ENCODE measurements at places on chromosomes 1 and 21.

DNA sequence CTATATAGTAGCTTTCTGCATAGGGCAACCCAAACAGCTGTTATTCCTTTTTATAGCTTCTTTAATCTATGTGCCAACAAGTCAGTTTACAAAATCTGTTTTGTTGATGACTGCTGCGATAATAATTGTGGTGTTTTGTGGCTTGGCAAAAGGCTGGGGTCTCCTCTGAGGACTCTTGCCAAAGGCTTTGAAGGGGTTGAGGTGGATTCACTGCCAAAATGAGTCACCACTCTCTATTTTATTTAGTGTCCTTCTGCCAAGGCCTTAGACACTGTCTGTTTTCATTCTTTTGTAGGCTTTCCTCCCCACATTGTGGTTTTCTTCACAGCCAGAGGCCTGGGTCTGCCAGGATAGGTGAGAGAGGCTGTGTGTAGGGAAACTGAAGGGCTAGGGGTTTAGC, 161.8 kb downstream of the NFIA start:
- DNase-seq = peak; percentile 43

DNA sequence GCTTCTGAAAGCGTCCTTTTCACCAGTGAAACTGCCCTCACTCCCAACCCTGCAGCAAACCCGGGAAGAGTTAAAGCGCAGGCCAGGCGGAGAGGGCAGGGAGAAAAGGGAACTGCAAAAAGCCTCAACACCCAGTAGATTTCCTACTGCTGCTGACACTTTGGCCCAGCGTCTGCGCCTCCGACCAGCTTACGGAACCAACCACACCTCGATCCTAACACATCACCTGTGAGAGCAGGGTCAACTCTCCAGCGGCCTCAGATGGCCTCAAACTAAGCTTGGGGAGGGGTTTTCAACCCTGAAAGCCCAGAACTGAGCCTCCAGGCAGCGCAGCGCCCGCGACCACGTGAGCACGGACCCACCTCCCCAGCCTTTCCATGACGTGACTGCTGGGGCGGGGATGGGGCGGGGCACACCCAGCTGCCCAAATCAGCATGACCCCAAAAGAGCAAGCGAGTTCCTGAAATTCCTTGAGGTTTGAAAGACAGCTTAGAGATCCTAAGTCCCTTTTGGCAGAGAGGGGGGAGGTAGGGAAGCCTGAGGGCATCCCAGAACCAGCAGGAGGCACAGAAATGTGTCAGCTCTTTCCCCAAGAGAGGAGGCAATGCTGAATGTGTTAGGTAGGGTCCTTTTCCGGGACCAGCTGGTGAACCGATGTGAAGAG, 59.1 kb downstream of the ITPKB start:
- no peak for DNase-seq

DNA sequence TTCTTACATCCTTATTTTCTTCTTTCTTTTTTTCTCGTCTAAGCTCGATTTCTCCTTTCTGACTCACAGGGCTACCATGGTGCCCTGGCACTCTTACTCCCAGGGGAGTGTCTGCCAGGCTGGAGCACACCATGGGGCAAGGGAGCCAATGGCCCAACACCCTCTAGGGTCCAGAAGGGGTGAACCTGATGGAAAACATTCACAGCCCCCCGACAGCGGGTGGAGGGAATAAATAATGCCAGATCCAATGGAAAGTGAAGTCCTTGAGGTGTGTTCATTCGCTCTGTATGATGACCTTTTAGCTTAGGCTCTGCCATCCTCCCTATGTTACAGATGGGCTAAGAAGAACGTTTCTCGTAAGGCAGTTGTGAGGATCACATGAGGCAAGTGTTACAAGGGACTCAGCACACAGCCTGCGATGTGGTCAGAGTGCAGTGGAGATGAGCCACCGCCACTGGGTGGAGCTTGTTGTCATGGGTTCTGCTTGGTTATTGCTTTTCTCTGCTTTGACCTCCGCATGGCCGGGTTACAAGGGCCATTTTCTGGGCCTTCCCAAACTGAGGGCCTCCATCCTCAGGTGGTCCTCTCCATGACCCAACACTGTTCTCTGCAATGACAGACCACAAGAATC, 3.5 kb upstream of the FCMR start:
- no peak for DNase-seq

GRCh38 chr1:202154766-202155477, 5.5 kb downstream of the PTPN7 start:
- peak; percentile 71 for DNase-seq

- peak; percentile 67 for DNase-seq
Measured at GRCh38 chr1:205976708-205977401, 26.3 kb downstream of the RAB7B start.

DNA sequence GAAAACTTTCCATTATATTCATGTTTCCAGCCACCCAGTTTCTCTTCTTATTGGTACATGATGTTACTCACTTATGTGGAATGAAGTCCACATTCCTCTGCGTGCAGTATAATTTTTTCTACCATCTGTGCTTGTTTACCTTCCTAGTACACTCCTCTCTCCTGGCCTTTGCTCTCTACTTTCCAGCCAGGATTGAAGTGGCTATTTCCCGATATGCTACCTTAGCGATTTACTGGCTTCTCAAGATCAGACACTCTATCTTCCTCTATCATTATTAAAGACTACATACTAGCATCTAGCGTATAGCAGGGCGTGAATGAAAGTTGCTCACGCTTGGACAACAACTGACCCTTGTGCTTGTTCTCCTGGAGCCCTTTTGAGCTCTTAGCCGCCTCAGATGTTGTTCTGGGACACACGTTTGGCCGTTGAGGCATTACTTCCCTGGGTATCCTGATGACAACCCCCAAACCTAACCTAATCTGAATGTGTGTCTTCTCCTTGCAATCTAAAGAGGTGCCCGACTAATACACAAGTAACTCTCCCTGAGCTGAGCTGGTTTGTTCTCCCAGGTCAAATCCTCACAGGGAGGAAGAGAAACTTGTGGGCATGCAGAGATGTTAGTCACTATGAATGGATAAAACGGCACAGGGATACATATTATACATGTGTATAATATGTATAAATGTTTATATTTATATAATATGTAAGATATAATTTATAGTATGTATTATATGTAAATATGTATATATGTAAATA, 13.4 kb upstream of the MTARC2 start:
- DNase-seq = peak; percentile 76

- peak; percentile 30 for DNase-seq
Measured at GRCh38 chr1:187839873-187840272, 1011.1 kb downstream of the PLA2G4A start.

GRCh38 chr1:90729504-90730242, 12.6 kb upstream of the BARHL2 start:
- no peak for DNase-seq

- DNase-seq = no peak
Measured at GRCh38 chr1:66752000-66752592, at the start of gene DYNLT5. Gene DYNLT5, plus strand, starts transcription at chr1:66752459. Its CDS starts 2,200 bp downstream, at chr1:66754659.

DNA sequence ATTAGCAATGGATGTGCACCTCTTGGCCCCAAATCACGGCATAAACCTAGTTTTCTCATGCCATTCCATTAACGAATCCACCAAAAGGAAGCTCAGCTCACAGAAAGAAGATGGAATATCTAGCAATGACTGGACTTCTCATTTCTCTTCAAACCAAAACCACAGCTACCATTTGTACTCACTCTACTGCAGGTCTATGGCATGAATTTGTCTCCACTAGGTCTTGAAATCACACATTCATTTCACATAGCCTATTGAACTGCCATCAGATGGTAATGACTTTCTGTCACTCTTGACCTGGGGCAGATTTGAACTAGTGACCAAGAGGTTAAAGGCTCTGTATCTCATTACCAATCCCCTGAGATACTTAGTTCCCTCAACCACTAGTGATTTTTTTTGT, 382.7 kb downstream of the DPYD start:
- DNase-seq = no peak

GRCh38 chr1:222310836-222311235, 237.1 kb downstream of the HHIPL2 start:
- DNase-seq = no peak

DNA sequence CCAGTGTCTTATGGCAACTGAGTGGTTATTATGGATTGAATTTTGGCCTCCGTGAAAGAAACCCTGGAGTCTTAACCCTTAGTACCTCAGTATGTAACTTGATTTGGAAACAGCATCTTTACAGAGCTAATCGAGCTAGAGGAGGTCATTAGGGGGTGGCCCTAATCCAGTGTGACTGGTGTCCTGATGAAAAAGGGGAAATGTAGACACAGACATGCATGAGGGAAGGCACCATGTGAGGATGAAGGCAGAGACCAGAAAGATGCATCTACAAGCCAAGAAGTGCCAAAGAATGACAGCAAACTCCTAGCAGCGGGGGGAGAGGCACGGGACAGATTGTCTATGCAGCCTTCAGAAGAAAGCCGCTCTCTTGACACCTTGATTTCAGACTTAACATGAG, 14.7 kb downstream of the DOP1B start:
- no peak for DNase-seq

GRCh38 chr21:14675774-14676530, 129.8 kb upstream of the SAMSN1 start:
- DNase-seq = no peak

DNA sequence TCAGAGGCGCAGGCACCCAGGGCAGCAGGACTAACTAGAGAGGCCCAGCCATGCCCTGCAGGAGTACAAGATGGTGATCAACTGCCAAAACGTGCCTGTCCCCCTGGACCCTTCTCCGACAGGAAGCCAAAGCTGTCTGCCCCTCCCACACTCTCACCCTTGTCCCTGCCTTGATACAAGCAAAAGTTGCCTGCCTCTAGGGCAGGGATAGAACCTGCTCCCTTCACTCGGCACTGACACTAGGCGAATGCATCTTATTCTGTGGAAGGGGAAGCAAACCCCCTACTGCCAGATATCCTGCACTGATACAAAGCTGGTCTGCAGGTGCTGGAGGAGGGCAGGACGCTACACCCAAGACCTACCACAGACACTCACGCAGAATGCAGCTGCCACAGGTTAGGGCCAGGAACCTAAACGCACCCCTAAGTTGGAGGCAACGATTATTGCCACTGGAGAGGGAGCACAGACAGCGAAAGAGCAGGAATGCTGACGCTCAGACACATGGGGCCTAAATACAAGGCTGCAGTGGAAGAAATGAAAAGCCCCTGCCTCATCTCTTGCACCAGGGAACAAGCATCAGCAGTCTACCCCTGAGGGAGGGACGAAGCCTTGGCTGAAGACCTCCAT, 3.7 kb downstream of the TARBP1 start:
- no peak for DNase-seq

DNA sequence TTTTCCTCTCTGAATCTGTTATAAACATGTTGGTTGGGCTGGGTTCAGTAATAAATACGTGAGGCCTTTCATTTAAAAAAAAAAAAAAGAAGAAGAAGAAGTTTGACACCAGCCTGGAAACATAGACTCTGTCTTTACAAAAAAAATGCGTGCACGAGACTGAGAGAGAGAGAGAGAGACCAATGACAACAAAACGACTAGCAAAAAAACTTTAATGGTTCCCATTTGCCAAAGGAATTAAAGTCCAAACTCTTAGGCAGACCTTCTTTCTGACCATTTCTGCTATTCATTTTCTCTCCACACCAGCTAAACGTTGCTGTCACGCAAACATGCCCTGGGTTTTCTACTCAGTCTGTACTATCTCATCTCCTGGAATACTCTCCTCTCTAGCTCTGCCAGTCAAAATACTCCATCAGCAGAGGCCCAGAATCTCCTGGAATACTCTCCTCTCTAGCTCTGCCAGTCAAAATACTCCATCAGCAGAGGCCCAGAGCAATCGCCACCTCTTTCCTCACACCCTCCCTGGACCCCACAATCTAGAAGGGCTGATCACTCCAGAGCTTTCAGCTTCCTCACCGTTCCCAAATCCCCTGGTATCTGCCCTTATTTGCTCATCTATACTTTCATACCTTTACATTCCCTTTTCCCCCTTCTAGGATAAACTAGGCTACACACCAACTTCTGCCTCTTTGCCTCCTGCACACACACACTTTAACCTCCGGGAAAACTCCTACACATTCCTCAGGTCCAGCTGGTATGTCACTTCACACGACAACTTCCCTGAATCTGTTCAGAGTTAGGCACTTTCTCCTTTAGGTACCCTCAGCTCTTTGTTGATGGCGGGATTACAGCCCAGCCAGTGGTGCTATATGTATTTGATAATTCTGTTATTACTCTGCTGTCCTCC, 100.0 kb downstream of the CDC7 start:
- DNase-seq = no peak

GRCh38 chr1:60994369-60994768, 88.0 kb upstream of the NFIA start:
- no peak for DNase-seq

GRCh38 chr21:42556960-42557359, 43.3 kb downstream of the SLC37A1 start:
- DNase-seq = no peak

GRCh38 chr1:219413536-219413935, 199.4 kb downstream of the ZC3H11B start:
- DNase-seq = peak; percentile 11

GRCh38 chr1:173986951-173987350, 35.2 kb downstream of the RC3H1 start:
- no peak for DNase-seq

DNA sequence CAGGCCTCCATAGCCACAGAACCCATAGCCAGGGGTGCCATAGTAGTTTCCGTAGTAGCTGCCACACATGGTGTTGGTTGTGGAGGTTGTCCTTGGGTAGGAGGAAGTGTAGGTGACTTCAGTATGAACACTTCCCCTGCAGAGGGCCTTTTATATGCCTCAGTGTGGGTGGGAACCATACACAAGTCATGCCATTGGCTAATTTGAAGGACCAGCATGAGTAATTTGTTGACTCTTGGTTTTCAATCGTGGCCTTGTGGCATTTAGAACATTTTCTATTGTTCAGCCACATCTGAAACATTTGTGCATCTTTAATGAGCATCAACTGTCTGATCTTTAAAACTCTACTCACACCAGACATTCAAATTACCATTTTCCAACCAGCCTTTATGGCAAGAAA, at the start of gene KRTAP6-1:
Gene KRTAP6-1, minus strand, starts transcription at position 95 of the 400 bp plus-strand sequence. Its CDS starts 26 bp downstream, at position 69.
- no peak for DNase-seq

DNA sequence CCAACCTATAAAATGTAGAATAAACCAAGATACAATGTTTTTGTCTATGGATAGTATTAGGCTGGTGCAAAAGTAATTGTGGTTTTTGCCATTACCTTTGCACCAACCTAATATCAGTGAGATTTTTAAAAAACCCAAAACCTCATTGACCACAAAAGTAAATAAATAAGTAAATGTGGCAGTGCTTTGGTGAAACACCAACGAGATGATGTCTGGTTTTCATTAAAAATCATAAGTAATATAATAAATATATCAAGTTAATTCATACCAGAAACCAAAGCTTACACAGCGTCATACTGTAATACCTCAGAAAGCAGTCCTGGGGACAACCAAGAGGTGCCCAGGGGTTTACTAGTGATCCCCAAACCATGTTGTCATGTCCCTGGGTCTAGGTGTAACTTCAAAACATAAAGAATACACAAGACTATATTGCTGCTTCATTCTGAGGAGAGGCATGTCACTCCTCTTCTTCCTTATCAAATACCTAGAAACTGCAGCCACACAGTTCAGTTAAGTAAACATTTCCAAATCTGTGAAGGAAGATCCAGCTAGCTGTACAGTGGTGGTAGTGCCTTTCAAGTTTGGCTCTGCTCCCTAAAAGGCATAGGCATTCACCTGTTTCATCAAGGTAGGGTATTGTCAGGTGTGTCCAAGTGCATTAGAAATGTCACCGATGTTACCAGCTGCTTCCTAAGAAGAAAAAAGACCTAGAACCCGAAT, 51.6 kb upstream of the ZC3H11B start:
- no peak for DNase-seq

GRCh38 chr21:40613546-40614030, 233.4 kb downstream of the DSCAM start:
- DNase-seq = no peak

GRCh38 chr1:232568906-232569553, 60.9 kb downstream of the SIPA1L2 start:
- DNase-seq = no peak

GRCh38 chr1:145751491-145752037, 32.3 kb downstream of the CD160 start:
- peak; percentile 61 for DNase-seq
